ENCODE measurements at places on chromosomes 6 and 20. TPM values are rescaled to one million over a fixed set of nuclear protein-coding genes. Genes with fewer than 3 reads are reported as not detected.

SALL4 gene
- 0.32 TPM for total RNA-seq

DNA sequence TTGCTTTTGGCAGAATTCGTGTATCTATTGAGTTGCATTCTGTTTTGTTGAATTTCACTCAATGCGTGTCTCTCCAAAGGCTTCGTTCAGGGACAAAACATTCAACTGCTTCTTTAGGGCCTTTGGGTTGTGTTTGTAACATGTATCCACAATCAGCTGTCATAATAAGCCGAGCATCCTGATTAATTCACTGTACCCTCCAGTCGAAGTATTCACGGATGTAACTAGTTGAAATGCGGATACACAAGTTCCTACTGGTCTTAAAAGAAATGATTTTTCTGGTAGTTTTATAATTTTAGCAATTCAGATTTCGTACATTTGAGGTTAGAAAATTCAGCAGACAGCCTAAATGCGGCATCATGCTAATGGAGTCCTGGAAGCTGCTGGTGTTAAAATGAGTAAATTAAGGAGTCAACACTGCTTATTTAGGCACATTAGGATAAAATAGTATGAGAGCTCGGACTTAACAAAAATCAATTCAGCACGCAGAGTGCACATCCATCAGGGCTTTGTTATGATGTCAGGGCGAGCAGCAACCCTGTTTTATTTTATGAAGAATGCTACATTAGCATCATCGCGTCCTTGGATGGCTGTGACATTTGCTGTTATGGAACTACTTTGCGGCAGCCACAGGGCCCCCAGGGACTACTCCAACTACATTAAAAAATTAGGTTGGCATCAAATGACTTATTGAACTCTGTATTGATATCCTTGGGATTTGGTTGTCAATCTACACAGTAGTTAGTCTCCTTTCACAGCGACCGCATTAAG is 489.3 kb upstream of the FLRT3 start:
- DNase-seq, result no peak

VIP gene
- not detected for total RNA-seq

DNA sequence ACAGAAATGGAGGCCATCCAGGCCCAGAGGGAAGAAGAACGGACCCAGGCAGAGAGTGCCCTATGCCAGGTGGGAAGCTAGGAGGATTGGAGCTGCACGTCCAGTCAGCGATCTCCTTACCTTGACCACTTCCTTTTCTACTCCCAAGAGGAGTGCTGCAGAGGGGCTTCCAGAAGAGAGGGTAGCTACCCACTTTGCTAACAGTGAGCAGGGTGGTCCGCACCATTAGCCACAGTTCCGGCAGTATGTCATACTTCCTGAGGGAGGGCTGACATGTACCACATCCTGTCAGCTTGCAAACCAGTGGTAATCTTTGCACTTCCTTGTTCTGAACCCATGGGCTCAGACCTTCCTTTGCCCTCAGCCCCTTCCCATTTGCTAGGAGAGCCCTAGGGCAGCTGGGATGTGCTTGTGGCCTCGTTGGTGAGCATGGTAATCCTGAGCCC is 35.4 kb downstream of the CEP250 start:
- no peak for DNase-seq

HCRTR2 gene
- not detected for total RNA-seq

BPHL gene
- total RNA-seq, result 13.2 TPM

GRCh38 chr20:58212636-58213035 is 15.8 kb downstream of the ANKRD60 start:
- DNase-seq, result no peak

FOXA2 gene
- 1.4 TPM for total RNA-seq

HTR1E gene
- not detected for total RNA-seq

DNA sequence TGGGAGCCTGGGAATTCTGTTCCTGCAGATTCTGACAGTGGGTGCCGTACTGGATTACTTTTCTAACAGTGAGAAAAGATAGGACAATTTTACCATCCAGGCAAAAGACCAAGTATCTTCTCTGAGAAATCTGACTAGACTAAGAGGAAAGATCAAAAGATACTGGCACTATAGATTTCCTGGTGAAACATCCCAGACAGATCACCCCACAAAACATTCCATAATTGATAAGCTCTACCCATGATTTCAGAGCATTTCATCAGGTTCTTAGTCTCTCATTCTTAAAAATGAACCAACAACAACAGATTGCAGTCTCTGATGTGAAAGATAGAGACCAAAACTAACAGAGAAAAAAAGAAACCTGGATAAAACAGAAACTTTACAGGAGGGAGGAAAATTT is 13.6 kb upstream of the UBR2 start:
- no peak for DNase-seq

DNA sequence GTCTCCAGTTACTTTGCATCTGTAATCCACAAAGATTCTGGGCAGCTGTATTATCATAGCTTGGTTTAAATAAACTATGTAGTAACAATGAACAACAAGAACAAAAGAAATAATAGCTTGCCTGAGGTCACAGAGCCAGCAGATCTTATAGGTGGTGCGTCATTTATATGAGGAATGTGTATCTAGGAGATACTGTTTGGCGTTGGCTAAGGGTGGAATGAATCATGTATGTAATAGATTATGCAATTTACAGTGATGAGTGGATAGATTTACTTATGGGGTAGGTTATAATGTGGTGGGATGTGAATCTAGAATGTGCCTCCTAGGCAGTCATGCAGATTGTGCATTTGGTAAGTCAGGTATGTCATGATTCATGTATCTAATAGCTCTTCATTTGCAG is 42.8 kb downstream of the HNF4A start:
- DNase-seq, result peak; percentile 96

- no peak for DNase-seq
Observed at GRCh38 chr6:115060581-115060980, 717.8 kb upstream of the HS3ST5 start.

DNA sequence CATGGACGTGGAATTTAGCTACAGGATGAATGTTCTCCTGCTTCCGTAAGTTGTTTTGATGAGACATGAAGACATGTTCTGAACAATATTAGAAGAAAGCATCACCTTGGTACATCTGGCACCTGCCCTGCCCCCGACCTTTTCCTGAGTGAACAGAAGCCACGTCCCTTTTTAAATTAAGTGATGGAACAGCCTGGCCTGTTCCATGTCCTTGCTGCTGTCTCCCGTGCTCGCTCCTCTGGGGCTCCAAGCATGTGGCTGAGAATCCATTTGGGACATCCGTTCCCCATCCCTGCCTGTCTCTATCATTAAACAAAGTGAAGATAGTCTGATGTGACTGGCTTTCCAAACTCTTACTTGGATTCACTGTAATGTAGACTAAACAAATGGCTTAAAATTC is 36.4 kb downstream of the ERMARD start:
- DNase-seq, result no peak

GRCh38 chr6:1995636-1996035 is 249.8 kb downstream of the GMDS start:
- no peak for DNase-seq

DNA sequence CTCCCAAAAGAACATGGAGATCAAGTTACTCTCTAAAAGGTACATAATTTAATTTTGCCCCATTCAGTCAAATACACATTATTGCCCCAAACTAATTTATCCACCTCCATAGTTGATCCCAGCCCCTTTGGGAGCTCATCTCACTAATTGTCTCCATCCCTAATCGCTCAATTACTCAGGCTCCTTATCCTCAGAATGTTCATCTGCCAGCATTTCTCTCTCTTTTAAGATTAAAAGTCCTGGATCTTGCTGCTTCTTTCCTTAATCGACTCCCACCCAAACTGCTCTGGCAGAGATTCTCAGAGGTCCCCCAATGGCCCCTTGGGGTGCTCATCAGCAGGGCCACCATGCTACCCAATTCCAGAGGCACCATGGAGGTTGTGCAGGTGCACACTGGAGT is 18.4 kb upstream of the NNAT start:
- no peak for DNase-seq

MUC22 gene
- not detected for total RNA-seq

DNA sequence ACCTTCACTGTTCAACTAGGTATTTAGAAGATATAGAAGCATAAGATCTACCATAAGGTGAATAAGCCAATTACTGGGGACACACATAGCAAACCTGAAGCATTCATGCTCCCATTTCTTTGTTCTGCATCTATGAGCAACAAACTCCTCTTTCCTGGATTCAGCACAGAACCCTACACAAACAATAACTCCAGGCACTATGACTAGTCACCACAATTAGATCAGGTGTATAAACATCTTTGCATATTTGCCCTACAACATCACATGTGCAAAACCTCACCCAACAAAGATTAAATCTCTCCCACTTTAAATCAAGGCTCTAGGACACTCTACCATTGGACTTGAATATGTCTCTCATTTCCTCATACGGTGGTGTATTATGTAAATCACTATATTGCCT is 652.3 kb downstream of the EPHA7 start:
- DNase-seq, result peak; percentile 30

DNA sequence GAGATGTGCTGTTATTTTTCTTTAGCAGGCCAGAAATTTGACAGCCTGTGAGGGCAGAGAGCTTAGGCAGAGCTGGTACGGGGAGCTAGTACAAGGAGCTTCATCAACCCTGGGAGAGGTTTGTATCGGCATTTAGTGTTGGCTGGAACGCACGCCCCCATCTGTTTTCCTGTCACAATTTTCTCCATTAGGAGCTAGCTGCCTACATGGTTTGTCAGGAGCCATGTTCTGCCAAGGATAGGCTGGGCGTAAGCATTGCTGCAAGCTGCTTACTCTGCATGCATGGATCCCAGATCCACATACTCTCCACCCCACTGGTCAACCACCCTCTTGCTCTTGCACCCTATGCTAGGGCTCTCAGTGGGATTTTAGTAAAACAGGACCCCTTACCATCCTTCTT is 449.0 kb upstream of the CHD6 start:
- no peak for DNase-seq

PRSS16 gene
- 3.8 TPM for total RNA-seq

GJA1 gene
- 70.7 TPM for total RNA-seq

DNA sequence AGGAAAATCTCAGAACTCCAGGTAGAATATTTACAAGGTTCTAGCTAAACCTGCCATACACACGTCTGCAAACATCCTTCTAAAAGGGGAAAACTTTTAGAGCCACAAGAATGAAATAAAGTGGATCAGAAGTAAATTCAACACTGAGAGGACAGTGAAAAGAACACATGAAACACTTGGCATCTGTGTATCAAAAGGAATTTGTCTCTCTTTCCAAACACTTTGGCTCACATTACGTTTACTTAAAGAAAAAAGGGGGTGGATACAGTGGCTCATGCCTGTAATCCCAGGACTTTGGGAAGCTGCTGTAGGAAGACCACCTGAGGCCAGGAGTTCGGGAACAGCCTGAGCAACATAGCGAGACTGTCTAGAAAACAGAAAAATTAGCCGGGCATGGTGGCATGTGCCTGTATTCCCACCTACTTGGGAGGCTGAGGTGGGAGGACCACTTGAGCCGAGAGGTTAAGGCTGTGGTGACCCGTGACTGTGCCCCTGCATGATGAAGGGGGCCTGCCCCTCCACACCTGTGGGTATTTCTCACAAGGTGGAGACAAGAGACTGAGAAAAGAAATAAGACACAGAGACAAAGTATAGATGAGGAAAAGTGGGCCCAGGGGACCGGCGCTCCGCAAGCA is 35.4 kb downstream of the NINL start:
- DNase-seq, result no peak

FOXQ1 gene
- total RNA-seq, result 2.8 TPM

GNMT gene
- total RNA-seq, result 0.32 TPM

SLCO4A1 gene
- total RNA-seq, result 2.3 TPM

GRCh38 chr6:105591053-105591452 is 188.2 kb upstream of the PREP start:
- DNase-seq, result peak; percentile 88

TRIM31 gene
- total RNA-seq, result 0.04 TPM

TFAP2C gene
- total RNA-seq, result 16.3 TPM

CUL7 gene
- 12.6 TPM for total RNA-seq

DNA sequence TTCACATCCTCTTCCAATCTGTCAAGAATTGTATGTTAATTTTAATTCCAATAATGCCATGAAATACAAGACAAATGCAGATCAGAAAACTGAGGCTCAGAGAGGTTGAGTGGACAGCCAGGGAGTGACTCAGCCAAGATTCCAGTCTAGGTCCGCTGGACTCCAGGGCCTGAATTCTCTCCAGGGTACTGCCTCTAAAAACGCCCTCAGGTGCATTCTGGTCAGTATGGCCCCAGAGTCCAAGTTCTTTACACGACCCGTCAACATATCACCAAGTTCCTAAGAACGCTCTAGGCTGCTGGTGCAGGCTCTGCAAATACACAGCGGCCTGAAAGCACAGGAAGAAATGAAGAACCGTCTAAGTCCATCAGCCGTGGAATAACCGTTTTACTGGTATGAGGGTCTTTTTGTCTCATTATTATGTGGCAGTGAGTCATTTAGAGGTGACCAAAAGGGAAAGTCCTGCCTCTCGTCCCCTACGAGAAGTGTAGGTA is 709 bp upstream of the ASXL1 start:
- DNase-seq, result no peak

DNA sequence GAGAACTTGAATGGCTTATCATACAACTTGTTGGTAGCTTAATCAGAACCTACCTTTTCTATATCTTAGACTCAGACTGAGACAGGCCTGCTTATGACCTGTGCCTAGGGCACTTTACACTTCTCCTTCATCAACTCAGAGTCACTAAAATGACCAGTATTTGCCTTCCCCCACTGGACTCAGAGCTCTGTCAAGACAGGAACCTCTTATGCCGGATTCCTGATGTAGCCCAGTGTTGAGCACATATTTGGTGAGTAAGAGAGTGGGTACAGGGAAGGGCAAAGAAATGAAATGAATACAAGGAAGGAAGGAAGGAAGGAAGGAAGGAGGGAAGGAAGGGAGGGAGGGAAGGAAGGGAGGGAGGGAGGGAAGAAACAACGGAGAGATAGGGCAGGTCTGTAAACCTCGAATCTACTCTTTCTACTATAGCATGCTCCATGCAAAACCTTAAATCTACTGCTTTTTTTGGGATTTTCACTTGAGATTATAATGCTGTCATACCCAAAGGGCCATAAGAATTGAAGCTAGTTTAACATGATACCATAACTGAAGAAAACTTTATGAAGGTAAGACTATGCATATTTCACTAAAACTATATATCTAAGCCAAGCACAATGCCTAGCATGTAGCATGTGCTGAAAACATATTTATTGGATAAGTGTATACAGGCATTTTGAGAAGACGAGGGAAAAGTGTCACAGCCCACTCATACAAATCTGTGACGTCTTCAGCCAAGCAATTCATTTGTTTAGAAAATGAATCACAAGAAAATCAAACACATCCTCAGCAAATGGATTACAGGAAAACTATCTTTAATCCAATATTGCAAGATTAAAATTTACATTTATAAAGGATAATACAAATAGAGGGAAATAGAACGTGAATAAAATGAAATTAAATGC is 89.9 kb downstream of the RFX6 start:
- DNase-seq, result no peak

FUT9 gene
- not detected for total RNA-seq

- no peak for DNase-seq
Observed at GRCh38 chr20:51994751-51995417, 192.6 kb upstream of the SALL4 start.

SOBP gene
- not detected for total RNA-seq

GRM1 gene
- total RNA-seq, result not detected

ZNF451 gene
- 43.4 TPM for total RNA-seq

DNA sequence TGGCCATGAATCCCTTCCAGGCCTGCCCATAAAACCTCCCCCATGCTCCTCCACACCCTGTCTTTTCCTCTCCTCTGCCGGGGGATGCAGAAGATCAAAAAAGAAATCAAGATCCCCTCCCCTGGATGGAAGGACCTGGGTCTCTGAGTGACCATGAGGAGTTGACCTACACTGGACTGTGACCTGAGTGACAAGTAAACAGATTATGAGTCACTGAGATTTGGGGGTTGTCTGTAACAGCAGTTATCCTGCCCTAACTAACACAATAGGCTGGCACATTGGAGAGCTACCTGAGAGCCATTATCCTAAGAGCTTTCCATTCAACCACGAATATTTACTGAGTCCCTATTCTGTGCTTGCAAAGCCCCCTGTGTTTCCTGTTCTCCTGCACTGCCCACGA is 28.4 kb upstream of the SIRPA start:
- DNase-seq, result no peak

Measured in foreskin keratinocyte (primary cell).